Brain pericyte (primary cell): ENCODE measurements at places on chromosomes 12 and 14.

DNA sequence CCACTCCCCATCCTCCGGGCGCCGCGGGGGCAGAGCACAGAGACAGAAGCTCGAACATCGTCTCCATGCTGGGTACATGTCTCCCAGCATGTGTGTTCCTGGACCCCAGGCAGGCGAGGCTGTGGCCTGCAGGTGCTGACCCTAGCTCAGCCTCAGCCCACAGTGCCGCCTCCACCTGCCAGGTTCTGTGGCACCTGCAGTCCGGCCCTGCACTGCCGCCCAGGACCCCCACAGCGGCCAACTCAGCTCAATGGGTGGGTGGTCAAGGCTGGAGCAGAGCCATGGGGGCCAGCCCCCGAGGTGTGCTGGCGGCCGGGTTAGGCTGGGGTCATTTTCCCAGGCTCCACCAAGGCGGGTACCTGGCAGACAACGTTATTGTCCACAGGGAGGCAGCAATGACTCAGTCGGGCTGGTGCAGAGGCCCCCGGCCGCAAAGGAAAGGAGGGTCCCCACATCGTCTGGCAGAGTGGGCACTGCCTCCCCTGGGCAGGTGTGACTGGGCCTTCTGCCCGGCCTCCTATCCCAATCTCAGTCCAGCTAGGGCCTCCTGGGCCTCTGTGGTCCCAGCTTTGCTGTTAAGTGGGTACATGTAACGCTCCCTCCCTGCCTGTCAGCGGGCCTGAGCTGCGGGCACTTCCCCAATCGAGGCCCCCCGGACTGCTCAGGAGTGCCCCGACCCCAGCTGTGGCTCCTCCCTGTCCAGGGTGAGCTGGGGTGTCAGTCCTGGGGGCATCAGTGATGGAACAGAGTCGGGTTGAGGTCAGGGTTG lies 20.2 kb upstream of the NUDT14 start:
- no peak for DNase-seq

- DNase-seq = no peak
Measured at GRCh38 chr12:50545786-50546185, 41.0 kb downstream of the DIP2B start.

DNA sequence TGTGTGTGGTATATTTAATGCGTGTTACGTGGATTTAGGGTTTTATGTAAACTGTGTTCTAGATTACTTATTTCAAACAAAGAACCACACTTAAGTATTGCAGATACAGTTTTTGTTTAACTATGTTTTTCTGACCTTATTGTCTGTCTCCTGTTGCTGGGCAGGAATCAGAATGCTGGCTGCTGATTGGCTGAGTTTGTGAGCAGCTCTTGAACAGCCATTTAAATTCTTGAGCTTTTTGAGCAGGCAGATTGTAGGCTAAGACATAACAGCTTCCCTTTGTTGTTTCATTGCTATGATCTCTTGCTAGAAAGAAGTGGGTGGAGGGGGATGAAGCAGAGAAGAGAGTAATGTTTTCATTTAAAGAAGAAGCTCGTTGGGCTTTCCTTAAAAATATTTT lies 52.2 kb downstream of the ATF7IP start:
- DNase-seq = peak; percentile 61

- DNase-seq = no peak
Measured at GRCh38 chr14:105629886-105630215, 103.5 kb downstream of the TMEM121 start.
